ENCODE measurements at places on chromosomes 2 and 18.
A peak's percentile ranks its signal among the peaks of the same experiment; 100 is the strongest.

DNA sequence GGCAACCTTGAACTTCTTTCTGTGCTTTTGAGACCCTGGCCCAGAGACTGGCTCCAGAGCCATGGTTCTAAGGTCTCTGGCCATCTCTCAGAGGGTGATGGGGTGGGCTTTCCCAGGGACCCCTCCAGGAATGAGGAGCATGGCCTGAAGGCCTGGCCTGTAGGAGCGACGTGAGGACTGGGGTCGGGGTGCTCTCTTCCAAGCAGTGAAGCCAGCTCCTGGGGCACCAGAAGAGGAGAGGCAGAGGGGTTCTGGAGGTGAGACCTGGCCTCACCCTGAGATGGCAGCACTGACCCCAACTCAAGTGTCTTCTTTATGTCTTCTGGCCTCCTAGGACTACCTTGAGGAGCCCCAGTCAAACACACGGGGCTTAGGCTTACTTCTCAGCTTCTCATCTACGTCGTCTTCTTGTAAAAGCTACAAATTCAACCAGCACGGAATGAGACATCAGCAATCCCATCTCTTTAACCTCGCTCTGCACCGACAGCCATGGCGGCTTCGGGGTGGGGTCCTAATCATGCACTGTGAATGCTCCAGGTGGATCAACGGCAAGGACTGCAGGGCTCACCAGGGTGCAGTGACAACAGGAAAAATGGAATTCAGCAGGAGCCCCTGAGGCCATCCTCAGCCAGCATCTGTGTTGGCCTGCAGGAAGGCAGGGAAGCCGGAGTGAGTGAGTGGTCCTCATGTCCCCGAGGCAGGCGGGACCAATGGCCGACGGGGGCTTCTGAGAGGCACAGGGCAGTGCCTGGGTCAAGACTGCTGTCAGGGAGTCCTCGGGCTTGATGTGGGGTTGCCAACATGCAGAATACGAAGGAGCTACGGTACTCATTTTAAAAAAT lies 214.1 kb downstream of the HDAC4 start:
- peak; percentile 22 for DNase-seq

DNA sequence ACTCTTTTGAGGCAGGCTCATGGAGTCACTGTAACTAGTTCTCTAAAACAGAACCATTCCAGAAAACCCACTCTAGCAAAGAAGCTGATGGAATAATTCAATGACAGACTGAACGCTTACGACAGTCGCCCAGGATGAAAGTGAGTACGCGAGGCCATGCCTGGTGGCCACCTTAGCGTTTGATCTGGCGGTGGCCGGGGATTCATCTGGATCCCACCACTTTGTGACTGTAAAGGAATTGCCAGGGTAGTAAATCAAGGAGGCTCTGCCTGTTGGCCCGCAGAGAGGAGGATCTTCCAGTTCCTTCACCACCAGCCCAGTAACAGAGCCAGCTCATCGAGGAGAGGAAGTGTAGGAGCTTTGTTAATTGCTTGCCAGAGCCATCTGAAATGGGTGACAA lies 34.6 kb downstream of the GREB1 start:
- no peak for DNase-seq

DNA sequence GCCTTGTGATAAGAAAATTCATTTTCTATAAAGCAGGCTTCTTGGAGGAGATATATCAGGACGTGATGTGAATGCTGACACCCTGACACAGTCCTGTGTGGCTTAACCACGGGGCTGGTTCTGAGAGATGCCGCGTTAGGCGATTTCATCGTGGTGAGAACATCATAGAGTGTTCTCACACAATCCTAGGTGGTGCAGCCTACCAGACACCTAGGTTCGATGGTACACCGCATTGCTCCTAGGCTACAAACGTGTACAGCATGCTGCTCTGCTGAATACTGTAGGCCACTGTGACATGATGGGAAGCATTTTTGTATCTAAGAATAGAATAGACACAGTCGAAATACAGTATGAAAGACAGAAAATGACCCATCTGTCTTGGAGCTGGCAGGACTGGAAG lies 82.5 kb downstream of the TNFRSF11A start:
- no peak for DNase-seq

GRCh38 chr2:28375742-28376631 lies 16.7 kb upstream of the FOSL2 start:
- DNase-seq = no peak

- no peak for DNase-seq
These were observed 140.9 kb upstream of the RNF152 start for GRCh38 chr18:62033756-62034155.

DNA sequence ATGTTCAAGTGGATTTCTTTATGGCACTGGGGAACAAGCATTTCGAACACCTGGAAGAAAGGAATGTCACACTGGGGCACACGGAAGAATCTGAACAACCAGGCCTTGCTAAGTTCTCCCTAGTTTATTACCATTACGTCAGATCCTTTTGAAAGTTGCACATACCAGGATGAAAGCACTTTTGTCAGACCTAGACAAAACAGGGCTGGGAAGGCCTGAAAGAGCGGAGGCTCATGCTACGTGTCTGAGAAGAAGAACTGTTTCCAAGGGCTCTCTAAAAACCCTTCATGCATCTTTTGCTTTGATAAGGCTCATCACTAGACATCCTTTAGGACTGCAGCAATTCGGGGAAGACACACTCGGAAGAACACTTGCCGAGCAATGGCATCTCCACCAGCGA lies 15.4 kb upstream of the SLC25A52 start:
- no peak for DNase-seq
